ENCODE measurements at places on chromosomes 4 and X.

- peak; percentile 31 for DNase-seq
Observed at GRCh38 chr4:61200187-61200915, at the start of gene ADGRL3. TSS of gene ADGRL3 (plus strand) at chr4:61200326.

GRCh38 chr4:167028976-167029375 is 205.3 kb downstream of the SPOCK3 start:
- DNase-seq = no peak

GRCh38 chrX:155956649-155957048 is 40.8 kb upstream of the IL9R start:
- peak; percentile 5 for DNase-seq

- no peak for DNase-seq
Observed at GRCh38 chr4:73613130-73613529, 7.1 kb downstream of the RASSF6 start.

DNA sequence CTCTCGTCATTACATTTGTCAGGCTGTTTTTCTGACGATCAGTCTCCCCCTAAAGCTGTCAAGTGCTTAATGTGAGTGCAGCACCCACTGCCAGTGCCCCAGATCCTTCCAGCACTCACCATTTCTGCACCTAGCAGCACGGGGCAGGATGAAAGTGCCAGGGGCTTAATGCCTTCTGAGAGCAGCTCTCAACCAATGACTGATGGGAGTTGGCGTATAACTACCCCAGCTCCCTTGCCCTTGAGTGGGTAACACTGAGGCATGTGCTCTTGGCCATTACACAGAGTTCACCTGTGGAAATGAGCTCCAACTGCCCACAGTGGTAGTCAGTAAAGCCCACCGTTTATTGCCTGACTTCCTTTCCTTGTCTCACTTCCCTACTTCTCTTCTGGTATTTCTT is 226.2 kb upstream of the BCOR start:
- no peak for DNase-seq

- peak; percentile 70 for DNase-seq
Observed at GRCh38 chr4:7101692-7102515, 34.0 kb upstream of the GRPEL1 start.

DNA sequence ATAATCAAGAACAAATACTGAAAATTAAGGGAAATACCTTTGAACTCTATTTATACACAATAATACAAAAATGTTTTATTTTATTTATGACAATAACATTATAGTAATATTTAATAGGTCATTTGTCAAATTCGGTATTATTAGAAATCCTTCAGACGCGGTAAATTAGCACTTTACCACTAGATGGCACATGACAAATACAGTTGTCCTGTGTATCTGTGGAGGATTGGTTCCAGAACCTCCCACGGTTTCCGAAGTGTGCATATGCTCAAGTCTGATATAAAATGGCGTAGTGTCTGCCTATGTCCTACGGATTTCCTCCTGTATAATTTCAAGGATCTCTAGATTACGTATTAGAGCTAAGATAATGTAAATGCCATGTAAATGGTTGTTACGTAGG is 8.1 kb upstream of the LINC00632 start:
- peak; percentile 19 for DNase-seq

- DNase-seq = no peak
Observed at GRCh38 chrX:130055899-130056298, 54.4 kb downstream of the ELF4 start.

DNA sequence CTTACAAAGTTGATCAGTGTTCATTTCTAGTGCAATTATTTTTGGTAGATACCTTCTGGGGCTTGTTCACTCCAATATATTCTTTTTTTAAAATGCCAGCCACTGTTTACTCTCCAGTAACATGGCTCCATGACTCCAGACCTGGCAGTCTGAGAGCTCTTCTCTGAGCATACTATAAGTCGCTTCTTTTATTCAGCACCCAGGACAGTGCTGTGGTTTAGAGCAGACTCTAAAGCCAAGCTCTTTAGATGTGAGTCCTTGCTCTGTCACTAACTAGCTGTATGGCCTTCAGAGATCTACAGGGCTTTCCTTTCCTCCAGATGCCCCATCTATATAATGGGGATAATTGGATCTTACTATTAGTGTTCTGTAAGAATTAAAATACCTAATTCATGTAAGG is 200.2 kb upstream of the FAM241A start:
- DNase-seq = peak; percentile 33

DNA sequence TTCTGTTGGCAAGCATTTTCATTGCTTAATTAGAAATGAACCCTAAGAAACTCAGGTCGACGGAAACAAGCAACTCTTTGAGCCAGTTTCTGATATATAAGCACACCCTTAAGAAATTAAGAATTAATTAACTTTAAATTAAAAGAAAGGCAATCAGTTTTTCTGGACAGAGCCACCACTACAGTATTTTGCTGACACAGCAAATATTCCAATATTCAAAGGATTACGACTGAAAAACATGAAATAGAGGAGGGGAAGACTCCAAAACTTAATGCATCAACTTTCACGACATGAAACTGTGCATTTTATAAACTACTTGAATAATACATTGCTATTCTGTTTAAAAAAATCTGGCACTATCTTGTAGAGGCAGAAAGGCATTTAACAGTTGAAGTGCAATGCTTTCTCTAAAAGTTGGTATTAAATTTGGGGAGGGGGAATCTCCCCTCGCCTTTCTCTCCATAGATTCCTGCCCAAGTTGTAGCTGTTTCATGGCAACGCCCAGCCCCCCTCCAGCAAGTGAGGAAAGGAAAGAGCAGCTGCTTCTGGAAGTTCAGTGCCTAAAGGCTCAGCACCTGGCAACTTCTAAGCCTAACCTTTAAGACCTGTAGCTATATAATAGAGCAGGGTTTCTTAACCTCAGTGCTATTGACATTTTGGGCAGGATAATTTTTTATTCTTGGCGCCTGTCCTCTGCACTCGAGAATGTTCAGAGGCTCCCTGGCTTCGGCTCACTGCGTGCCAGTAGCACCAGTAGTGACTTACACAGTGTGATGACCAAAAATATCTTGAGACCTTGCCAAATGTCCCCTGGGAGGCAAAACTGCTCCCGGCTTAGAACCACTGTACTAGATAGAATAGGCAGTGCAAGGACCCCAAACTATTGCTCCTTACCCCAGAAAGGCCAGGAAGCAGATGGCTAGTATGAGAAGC is 6.7 kb upstream of the ZCCHC18 start:
- DNase-seq = no peak

DNA sequence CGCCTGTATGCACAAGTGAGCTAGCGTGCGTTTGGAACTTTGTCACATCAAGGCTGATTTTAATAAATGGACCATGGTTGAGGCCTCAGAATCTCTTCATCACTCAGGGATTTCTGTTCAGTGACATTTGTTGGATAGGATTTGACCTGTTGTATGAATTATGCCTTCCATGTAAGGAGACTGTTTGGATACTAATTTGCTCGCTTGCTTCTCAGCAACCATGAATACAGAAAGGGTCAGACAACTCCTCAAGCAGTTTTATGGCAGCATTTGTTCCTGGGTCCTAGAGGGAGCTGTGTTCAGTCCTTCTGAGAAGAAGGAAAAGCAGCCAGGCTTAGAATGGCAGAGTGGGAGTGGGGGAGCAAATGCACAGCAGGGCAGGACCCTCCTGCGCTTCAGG is 269.7 kb upstream of the LCORL start:
- DNase-seq = no peak

- DNase-seq = peak; percentile 66
Observed at GRCh38 chr4:151957153-151957552, 196.3 kb upstream of the GATB start.

DNA sequence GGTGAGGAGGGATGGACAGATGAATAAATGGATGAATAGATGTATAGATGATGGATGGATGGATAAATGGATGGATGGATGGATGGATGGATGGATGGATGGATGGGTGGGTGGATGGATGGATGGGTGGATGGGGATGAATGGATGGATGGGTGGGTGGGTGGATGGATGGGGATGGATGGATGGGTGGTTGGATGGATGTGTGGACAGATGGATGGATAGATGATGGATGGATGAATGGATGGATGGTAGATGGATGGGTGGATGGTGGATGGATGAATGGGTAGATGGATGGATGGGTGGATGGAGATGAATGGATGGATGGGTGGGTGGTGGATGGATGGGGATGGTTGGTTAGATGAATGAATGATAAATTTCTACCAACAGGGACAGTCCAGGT is 207.0 kb upstream of the PSAPL1 start:
- DNase-seq = no peak

- DNase-seq = no peak
Observed at GRCh38 chrX:12999422-12999821, 24.5 kb downstream of the TMSB4X start.

- peak; percentile 16 for DNase-seq
Observed at GRCh38 chr4:90127223-90127705, at the start of gene CCSER1. TSS of gene CCSER1 (plus strand) at chr4:90127394.

- no peak for DNase-seq
Observed at GRCh38 chr4:165079476-165079875, 25.8 kb downstream of the TRIM75 start.

DNA sequence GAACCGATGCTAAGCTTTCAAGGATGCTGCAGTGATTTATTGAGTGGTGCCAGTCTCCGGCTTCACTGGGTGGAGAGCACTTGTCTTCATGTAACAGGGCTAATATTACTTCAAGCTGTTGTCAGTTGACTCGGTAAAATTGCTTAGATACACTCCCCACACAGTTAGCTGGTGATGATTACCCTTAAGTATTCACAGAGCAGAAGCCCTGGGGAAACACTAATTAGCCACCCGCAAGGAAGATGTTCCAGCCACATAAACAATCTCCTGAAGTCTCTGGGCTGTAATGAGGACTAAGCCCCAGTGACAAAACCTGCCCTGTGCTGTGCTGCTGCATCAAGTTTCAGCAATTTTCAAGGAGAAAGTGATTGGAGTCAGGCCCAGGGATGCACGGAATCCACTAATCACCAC is 37.3 kb upstream of the GK2 start:
- no peak for DNase-seq

GRCh38 chrX:63918611-63919010 is 133.6 kb upstream of the ARHGEF9 start:
- peak; percentile 64 for DNase-seq
